CD4-positive, alpha-beta T cell treated with Interleukin-6 at 100 ng/mL for 8 hours (primary cell): ENCODE measurements at places on chromosomes 1 and 21.

GRCh38 chr1:188129856-188130838, 1301.4 kb downstream of the PLA2G4A start:
- DNase-seq: no peak

GRCh38 chr21:28150778-28151177, 841.9 kb downstream of the LTN1 start:
- no peak for DNase-seq

- DNase-seq: peak; percentile 1
Observed at GRCh38 chr21:33587792-33588484, 546 bp downstream of the DONSON start.

DNA sequence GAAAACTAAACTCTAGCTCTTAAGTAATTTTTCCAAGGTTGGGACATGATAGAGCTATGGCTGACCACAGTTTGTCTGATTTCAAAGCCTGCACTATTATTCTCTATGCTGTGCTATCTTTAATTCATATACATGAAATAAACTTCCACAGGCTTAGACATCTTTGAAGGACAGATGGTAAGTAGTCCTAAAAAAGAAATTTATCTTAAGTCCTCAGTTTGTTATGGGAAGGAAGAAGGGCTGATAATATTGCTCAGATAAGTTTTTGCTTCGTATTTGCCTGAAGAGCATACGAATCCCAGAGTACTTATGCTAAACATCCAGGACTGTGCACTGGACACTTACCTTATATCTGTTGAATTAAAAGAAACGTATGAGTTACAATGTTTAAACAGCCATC, 39.6 kb downstream of the VCAM1 start:
- no peak for DNase-seq

- DNase-seq: no peak
Observed at GRCh38 chr1:72066431-72066830, 215.9 kb downstream of the NEGR1 start.

GRCh38 chr21:35651196-35651595, 409.1 kb downstream of the SETD4 start:
- DNase-seq: no peak

- DNase-seq: no peak
Observed at GRCh38 chr1:5620997-5621396, 371.2 kb downstream of the NPHP4 start.

- DNase-seq: no peak
Observed at GRCh38 chr1:226148121-226148648, 38.4 kb downstream of the ACBD3 start.

- DNase-seq: no peak
Observed at GRCh38 chr1:172278478-172278877, 142.0 kb upstream of the C1orf105 start.

- DNase-seq: no peak
Observed at GRCh38 chr1:206097381-206097780, 19.8 kb downstream of the AVPR1B start.

DNA sequence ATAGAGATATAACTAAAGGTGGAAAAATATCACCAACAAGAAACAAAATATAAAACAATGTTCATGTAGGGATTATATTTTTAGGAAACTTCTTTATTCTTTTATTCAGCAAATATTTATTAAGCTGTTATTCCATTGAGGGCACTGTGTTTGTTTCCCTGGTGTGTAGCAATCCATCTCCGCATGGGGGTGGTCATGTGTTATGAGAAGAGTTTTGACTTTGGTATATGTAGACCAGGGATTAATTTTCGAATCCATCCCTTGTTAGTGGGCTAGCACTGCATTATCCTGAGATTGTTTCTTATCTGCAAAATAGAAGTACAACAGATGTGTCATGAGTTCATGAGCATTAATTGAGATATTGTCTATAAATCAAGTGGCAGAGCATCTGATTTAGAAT, 190.2 kb upstream of the LRRC7 start:
- no peak for DNase-seq

DNA sequence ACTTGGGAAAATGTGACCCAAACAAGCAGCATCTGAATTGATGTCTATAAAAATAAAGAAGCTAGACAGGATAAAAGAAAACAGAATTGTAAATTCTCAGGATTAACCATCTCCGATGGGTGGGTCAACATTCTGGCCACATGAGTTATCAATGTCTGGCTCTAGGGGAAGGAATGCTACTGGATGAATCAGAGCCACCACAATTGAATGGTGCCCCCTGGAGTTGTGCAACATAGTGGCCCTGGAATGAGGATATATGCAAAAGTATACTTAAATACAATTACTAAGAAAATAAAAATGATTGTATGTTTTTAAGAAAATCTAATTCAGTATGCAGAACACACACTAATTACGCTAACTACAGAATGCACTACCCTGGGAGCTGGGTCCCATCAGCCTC, 185.6 kb downstream of the TGFBR3 start:
- DNase-seq: no peak

DNA sequence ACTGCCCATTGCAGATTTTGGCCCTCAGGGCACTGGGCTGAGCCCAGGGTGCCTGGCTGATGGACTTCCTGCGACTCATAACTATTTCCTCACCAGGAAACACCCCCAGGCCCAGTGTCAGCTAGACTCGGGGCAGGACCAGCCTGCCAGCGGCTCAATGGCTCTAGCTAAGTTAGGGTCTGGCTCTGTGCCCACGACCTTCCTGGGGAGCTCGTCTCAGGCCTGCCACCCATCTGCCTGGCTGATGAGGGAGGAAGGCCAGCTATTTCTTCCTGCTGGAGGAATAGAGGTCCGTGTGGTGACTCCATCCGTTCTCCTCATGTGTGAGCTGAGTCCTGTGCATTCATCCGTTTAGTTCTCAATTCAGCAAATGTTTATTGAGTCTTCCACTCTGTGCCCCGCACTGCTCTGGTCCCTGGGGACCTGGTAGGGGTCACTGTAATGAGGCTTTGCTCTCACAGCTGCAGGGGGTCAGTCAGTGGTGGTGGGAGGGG, 44.5 kb downstream of the KIRREL1 start:
- no peak for DNase-seq

GRCh38 chr1:109959632-109959973, 25.0 kb upstream of the AHCYL1 start:
- DNase-seq: no peak

GRCh38 chr1:232626452-232626851, 3.5 kb downstream of the SIPA1L2 start:
- DNase-seq: no peak

DNA sequence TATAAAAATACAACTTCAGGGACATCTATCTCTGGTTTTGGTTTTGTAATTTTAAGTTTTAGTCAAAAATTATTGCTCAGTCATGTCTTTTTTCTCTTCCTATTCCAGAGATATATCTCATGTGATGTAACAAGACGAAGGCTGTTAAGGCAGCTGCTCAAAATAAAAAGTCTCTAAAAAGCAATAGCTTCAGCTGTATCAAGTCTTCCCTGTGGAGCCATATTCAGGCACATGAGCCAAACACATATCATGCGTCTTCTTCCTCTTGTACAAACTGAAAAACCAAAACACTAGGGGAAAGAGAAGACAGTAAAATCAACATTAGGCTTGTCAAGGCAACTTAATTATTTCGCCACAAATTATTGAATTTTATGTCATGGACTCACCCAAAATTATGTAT, 240.7 kb downstream of the NRIP1 start:
- DNase-seq: no peak

DNA sequence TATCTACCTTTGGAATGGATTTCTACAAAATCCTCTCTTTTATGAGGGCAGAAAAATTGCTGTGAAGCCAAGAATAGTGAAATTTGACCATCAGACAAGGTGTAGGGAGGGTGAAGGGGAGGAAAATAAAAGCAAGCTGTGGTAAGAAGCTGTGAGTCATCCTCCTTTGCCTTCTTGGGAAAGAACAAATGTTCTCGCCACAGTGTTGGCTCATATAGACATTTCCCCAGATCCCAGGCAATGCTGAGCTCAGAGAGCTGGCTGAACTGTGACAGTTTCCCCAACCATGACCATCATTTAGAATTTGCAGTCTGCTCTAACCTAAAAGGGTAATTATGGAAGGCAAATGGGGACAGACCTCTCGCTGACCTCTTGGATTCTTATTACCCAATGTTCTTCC, 235.4 kb downstream of the PBX1 start:
- DNase-seq: no peak

- DNase-seq: no peak
Observed at GRCh38 chr1:42847111-42847595, 740 bp downstream of the ZNF691 start.

DNA sequence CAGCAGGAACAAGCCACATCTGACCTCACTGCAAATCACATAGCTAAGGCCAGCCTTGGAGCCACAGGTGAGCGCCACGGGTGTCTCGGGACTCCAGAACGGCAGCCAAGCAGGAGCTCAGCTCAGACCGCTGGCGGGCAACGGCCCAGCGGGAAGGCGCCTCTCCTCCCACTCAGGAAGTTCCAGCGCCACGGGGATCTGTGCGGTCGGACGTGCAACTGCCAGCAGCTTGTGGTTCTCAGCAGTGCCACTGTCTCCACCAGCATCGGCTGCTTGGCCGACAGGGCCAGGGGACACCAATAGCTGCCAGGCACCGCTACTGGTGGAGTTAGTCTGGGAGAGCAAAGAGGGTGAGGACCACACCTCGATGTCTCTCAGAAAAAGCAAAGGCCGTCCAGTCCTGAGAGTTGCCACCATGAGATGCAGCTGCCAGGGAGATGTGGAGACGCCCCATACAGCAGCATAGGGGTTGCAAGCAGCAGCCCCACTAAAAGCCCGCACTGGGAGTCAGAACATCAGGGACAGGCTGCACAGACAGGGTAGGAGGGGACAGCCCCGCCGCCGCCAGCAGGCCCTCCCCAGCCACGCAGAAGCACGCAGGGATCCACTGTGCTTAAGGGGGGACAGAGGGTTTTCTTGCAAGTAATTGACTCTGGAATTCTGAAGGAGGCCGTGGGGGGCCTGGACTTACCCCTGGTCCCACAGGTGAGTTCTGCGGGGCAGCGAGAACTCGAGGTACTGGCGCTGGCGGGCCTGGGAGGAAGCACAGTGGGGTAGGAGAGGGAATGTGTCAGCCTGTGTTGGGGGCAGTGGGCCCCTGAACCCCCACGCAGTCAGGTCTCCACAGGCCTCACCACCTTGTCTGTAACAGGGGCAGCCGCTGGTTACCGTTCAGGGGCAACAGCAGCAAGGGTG, 83.5 kb downstream of the NPHP4 start:
- DNase-seq: no peak

GRCh38 chr1:65267271-65267670, 42.1 kb upstream of the DNAJC6 start:
- no peak for DNase-seq

GRCh38 chr1:117836069-117836468, 93.4 kb downstream of the GDAP2 start:
- no peak for DNase-seq

- no peak for DNase-seq
Observed at GRCh38 chr1:170594066-170594626, 62.2 kb downstream of the GORAB start.

GRCh38 chr1:2472561-2473177, 3.4 kb upstream of the PLCH2 start:
- DNase-seq: no peak

GRCh38 chr1:100622037-100622436, 84.1 kb downstream of the GPR88 start:
- no peak for DNase-seq

- no peak for DNase-seq
Observed at GRCh38 chr1:153968408-153968807, 706 bp downstream of the CREB3L4 start.

- no peak for DNase-seq
Observed at GRCh38 chr1:101360506-101360905, 123.7 kb downstream of the S1PR1 start.

GRCh38 chr1:234495231-234495990, 16.4 kb upstream of the TARBP1 start:
- DNase-seq: no peak

DNA sequence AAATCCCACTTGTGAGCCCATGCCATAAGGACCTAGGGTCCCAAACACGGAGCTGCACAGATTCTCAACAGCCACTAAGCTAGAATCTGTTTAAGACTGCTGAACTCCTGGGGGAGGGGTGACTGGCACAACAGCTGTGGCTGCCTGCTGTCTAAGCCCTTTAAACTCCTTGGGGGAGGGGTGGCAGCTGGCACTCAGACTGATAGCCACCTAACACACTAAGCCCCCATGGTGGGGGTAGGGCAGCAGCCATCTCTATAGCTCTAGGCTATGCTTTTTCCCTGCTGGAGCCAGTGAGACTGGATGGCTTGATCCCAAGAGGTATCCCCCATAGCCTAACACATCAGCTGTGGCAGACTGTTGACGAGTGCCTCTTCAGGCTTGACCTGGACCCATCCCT, 73.3 kb upstream of the FMO3 start:
- no peak for DNase-seq

DNA sequence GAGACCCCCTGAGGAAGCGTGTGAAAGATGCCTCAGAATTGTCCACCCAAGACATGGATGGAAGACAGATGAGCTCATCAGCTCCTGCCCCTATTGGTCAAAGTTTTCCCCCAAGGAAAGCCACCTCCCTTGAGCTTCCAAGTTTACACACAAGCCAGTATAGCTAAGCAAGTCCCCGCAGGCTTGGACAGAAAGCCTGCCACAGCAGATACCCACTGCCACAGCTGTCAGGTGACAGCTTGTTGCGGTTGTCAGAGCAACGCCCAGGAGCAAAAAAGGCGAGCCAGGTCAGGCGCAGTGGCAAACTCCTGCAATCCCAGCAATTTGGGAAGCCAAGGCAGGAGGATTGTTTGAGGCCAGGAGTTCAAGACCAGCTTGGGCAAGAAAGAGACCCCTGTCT, 60.9 kb upstream of the IFNAR2 start:
- DNase-seq: no peak

- DNase-seq: no peak
Observed at GRCh38 chr1:37125295-37125694, 91.0 kb upstream of the GRIK3 start.
